ENCODE measurements at places on chromosomes 4 and X.

GRCh38 chr4:139857021-139857420, 191.4 kb downstream of the MGST2 start:
- DNase-seq, result no peak

DNA sequence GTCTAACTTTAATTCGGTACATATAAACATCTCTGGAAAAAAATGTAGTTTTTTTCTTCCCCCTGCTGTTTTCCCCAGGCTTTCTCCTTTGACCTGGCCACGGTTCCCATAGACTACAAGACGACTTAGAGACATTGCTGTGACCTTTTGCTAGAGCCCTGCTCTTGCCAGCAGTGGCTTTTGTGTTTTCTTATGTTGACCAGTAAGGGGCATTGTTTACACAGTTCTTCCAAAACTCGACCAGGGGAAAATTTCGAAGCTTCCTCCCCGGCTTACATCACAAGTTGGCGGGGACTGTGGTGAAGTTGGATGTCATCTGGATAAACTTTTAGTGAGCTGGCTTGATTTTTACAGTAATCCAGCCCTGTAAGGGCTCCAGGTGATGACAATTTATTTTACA, 9.3 kb downstream of the CCDC160 start:
- DNase-seq, result no peak

GRCh38 chr4:124703154-124703553, 9.4 kb downstream of the ANKRD50 start:
- DNase-seq, result no peak

DNA sequence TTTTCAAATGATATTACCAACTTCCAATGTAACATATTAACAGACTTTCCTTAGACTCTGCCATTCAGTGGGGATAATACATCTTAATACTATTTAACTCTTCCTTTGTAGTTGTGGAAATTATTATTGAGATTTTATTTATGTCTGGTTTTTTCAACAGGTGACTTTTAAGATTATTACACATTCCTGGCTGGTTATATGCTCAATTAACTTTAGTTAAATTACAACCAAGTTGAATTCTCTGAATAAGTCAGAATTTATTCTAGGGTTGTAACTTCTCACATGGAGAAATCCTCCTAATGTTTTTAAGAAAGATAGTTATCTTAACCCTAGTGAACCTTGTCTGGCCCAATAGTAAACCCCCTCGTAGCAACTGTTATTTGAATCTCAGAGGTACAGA, 107.3 kb downstream of the SLC10A6 start:
- no peak for DNase-seq

GRCh38 chr4:72375073-72375736, 193.8 kb downstream of the ADAMTS3 start:
- no peak for DNase-seq

DNA sequence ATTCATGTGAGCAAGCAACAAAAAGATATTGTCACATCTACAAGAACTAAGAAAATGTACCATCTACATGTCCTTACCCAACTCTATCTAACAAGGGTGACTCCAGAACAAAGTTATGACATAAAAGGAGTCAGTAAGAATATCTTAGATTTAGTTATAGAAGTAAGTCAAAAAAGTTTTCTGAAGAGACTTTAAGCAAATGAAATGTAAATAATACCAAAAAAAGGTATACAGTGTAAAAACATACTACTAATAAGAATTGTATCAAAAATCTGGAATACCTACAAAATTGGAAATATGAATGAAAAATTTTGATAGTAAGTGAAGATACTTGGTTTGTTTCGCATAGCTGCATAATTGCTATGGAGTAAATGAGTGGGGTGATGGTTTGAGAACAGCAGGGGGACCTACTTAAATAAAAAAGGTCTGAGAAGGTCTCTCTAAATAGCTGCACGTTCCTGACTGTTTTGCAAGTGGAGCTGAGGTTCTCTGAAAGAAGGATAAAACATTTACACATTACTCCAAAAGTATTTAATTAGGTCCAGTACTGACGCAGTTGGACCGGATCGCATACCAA, 51.0 kb upstream of the ENPP6 start:
- no peak for DNase-seq

DNA sequence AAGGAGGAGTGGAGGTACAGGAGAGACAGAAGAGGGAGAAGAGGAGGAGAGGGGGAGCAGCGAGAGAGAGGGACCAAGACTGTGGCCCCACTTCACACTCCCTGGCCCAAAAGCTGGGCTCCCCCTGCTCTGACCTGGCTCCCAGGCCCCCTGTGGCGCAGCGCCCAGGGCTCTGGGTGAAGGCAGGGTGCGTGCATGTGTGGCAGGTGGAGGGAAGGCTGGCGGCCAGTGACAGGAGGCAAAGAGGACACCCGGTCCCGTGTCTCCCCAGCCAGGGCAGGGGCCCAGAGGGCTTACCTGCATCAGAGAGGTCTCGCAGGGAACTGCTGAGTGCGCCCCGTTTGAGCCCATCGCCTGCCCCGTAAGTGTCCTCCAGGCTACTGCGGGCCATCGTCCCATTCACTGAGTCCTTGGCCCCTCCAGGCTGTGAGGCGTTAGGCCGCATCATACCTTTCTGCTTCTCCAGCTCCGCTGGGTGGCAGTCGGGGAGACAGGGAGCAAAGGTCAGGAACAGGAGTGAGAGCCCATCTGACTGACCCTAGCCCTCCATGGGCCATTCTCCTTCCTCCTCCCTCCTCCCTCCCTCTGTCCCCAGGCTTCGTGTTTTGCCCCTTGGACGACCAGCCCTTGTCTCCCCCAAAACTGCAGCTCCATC, 11.1 kb upstream of the KDM5C start:
- DNase-seq, result no peak

- DNase-seq, result no peak
Observed at GRCh38 chrX:42437211-42437610, 340.8 kb downstream of the PPP1R2C start.

- no peak for DNase-seq
Observed at GRCh38 chr4:83356899-83357661, 22.4 kb upstream of the HPSE start.

- no peak for DNase-seq
Observed at GRCh38 chr4:41713768-41714167, 34.8 kb downstream of the PHOX2B start.

GRCh38 chr4:73998040-73999011, at the start of gene CXCL5:
CXCL5 (minus strand) TSS chr4:73998677; CDS start chr4:73998581, 96 bp downstream.
- DNase-seq, result no peak

GRCh38 chrX:45295259-45295986, 94.7 kb upstream of the DIPK2B start:
- no peak for DNase-seq

DNA sequence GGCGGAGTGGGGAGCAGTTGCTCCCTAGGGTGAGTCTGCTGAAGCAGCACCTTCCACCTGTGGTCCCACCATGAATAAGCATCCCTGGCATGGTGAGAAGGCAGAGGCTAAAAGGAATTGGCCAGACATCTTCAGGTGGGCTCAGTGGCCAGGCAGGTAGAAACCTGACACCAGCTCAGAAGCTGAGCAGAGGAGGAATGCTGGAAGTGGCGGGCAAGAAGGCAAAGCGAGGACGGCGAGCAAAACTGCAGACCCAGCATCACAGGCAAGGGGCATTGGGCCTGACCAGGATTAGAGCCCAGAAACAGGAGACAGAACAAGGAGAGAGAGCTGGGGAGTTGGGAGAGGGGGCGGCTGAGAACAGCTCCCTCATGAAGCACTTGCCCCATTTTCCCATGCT, 25.3 kb downstream of the TSC22D3 start:
- DNase-seq, result no peak

DNA sequence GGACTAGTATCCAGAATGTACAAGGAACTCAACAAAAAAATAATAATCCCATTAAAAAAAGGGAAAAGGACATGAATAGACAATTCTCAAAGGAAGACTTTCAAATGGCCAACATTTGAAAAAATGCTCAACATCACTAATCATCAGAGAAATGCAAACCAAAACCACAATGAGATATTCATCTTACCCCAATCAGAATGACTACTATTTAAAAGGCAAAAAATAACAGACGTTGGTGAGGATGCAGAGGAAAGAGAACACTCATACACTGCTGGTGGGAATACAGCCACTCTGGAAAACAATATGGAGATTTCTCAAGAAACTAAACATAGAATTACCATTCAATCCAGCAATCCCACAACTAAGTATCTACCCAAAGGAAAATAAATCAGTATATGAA, 133.1 kb downstream of the KDR start:
- no peak for DNase-seq

GRCh38 chr4:147104768-147105167, 159.1 kb upstream of the TTC29 start:
- DNase-seq, result no peak

DNA sequence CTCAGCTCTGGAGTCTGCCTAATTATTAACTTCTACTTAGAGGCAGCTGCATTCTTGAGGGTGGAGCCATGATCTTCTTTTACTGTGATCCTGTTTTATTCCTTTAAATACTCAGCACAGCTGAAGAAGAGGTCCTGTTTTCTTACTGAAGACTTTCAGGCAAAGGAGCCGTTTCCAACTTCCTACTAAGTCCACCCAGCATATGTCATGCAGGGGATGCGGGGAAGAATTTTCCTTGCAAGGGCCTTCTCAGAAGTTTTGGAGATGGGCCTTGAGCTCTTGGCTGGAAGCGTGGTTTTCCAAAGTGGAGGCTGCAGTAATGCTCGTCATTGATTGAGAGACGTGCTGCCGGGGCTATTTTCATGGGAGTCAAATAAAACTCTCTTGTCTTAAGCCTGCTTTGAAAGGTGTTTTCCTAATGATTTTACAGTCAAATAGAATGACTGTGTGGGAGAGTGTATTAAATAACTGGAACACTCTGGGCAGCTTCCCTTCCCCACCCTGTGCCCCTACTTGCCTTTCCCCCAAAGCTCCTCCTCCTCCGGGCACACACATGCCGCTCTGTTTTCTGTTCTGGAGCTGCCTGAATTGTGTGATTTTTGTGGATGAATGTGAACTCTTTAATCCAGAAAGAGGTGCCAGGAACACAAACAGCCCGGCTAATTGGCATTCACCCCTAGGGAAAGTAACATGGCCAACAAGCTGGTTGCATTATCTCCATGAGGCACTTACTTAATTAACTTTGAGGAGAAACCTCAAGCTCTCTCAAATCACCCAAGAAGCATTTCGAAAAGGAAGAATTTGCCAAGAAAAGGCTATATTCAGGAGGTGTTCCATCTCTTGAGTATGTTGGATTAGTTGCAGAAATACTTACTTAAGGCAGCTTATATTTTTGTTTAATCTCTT, 28.1 kb downstream of the FGF2 start:
- DNase-seq, result no peak

- DNase-seq, result no peak
Observed at GRCh38 chrX:15271757-15272156, 1.9 kb upstream of the ASB9 start.

DNA sequence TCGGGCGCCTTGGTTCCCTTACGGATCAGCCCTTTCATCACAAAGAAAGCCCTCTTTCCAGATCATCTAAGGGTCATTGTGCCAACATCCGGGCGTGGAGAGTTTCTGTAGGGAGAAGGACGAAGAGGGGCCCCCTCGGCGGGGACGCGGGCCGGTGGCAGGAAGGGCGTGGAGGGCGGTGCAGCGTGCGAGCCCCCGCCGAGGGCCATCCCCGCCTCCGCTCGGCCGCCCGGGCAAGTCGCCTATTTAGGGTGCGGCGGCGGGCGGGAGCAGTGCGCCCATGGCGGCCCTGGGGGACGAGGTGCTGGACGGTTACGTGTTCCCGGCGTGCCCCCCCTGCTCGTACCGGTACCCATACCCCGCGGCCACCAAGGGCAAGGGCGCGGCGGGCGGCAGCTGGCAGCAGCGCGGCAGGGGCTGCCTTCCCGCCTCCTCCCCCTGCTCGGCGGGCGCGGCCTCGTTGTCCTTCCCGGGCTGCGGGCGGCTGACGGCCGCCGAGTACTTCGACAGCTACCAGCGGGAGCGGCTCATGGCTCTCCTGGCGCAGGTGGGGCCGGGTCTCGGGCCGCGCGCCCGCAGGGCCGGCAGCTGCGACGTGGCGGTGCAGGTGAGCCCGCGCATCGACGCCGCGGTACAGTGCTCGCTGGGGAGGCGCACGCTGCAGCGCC, at the start of gene ZAR1:
TSS of gene ZAR1 (plus strand) at position 241 of the 668 bp plus-strand sequence. CDS start at position 281, 40 bp downstream.
- no peak for DNase-seq

GRCh38 chr4:150181536-150181935, 103.3 kb downstream of the DCLK2 start:
- no peak for DNase-seq

- no peak for DNase-seq
Observed at GRCh38 chr4:129839687-129840086, 743.7 kb downstream of the C4orf33 start.

DNA sequence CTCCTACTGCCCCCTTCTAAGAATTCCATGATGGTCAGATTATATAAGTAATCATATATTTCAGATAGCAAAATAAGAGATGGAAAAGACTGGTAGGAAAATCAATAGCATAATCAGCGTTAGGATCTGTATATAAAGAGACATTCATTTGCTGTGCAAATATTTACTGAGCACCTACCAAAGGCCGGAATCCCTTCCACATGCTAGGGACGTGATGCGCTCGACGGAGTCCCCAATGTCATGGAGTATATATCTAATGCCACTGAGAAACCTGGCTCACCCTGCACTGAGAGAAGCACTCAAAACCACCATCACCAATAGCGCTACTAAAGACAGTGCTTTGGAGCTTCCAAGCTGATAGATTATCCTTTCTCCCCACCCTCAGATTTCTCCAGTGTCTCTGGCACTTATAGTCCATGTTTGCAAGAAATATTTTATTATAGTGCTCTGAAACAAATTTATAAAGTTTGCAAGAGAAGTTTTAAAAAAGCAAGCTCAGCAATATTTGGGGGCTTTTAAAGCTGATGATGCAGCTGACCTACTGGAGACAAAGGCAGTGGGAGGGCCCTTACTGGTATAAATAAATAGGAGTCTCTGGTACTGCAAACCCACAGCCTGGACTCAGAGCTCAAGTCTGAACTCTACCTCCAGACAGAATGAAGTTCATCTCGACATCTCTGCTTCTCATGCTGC, at the start of gene CXCL13:
TSS of gene CXCL13 (plus strand) at position 611 of the 693 bp plus-strand sequence. CDS start at position 657, 46 bp downstream.
- no peak for DNase-seq

DNA sequence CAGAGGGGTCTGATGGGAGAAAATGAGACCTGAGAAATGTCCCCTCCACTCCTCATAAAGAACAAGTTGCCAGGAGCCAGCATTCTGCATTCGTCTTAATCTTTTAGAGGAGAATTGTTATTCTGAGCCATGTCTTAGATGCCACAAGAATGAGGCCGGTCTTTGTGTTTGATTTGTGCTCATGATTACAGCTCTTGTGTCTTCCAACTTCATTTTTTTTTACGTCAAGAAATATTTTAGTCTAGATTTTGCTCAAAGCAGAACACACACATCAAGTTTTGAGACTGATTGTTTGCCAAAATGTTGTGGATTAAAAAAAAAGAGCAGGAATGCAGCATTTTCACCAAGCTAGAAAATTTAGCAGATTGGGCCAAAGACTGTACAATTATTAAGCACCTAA, 130.6 kb upstream of the PITX2 start:
- no peak for DNase-seq

- no peak for DNase-seq
Observed at GRCh38 chrX:124228849-124229248, 103.6 kb upstream of the TEX13D start.

- no peak for DNase-seq
Observed at GRCh38 chr4:77617203-77617602, 11.6 kb downstream of the CXCL13 start.

DNA sequence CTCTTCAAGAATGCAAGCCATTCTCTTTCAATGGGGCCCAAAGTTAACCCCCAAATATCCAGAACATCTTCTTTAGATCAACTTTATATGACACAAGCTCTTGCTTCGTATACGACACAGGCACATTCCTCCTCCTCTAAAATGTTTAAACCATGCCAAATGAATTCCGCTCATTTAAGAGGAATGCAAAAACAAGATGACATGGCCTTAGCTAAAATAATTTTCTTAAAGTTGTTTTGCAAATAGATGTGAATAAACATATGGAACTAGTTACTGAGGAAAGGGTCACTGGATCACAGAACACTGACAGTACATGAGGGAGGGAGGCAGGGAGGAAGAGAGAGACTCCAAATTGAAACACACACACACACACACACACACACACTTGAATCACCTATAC, 97.4 kb downstream of the RASL11B start:
- no peak for DNase-seq

Data from stimulated activated CD4-positive, alpha-beta T cell treated with anti-CD3 and anti-CD28 coated beads, Interleukin-12 subunit alpha, Interleukin-12 subunit beta, amount 100 ng/mL, for 24 hours (primary cell).